Choroid plexus epithelial cell (primary cell): ENCODE measurements at places on chromosomes 1 and 21.

DNA sequence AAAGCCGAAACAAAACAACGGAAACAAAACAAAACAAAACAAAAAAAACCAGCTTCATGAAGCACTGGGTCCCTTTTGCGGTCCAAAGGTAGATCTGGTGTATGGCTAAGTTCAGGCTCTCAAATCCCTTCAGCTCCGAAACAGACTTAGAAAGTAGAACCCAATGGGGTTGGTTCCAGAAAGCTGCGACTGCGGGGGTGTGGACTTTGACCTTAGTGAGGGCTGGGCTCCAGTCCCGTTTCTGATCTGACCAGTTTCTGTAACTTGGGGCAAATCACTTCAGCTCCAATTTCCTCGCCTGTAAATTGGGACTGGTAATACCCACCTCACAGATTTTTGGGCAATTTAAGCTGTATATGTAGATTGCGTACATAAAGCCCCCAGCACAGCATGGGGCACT, 105.2 kb downstream of the ZSCAN20 start:
- DNase-seq = no peak

- no peak for DNase-seq
These were observed 743 bp upstream of the KRTAP10-10 start for GRCh38 chr21:44636209-44637017.

DNA sequence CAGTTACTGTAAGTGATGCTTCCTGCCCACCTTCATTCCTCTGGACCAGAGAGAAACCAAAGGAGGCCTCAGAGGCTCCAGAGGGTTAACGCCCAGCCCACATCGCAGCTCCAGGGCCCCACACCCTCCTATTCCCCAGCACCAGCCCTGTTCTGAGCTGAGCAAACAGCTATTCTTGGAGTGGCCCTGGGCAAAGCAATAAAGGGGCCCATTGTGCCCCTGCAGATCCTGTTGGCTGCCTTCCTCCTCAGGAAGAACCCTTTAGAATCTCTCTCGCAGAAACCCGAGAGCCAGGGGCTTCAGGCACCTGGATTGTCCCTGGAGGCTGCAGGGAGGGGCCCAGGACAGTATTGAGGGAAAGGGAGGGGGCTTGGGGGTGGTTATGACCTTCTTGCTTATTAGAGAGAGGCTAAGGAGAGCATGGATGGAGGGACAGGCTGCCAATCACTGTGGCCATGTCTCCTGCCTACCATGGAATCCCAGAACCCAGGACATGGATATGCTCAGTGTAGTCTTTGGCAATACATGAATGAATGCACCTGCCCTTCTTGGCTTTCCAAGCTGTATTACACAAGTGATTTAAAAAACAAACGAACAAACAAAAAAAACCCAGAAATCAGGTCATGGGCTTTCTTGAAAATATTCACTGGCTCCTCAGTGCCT, 9.2 kb downstream of the PADI2 start:
- DNase-seq = no peak

- DNase-seq = no peak
These were observed 3.4 kb downstream of the FCER1G start for GRCh38 chr1:161218301-161219077.

DNA sequence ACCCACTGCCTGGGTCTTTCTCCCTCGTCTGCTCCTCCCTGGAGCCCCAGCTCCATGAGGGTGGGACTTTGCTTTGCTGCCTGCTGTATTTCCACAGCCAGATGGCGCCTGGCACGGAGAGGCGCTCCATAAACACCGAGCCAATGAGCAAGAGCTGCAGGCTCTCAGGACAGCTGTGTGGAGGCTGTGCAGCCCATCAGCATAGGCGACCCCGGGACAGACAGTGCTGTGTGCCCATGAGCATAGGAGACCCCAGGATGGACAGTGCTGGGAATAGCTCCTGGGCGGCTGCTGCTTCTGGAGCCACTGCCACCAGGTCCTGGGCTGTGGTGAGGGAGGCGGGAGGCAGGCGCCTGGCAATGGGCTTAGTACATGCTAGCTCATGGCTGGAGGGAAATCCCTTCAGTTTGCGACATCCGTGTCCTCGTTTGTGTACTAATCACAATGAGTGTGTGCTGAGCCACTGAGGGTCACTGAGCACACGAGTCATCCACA, 29.2 kb downstream of the CEP104 start:
- peak; percentile 30 for DNase-seq

GRCh38 chr1:58739856-58740466, 40.1 kb upstream of the MYSM1 start:
- DNase-seq = peak; percentile 81

DNA sequence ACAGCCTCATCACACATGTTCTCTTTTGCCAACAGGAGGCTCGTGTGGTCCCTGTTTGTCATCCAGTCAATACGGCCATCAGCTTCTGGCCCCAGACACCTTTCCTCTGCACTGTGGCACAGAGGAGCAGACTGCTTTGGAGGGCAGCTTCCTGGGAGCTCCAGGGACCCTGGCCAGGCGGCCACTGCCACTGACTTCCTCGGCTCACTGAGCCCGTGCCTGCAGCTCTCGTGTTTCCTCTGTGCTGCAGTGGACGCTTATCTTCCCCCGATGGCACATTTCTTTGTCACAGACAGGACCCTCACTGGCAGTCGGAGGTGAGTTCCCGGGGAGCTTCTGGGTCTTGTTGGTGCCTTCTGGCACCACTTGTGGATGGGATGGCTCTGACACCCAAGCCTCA, 67.0 kb upstream of the DIRAS3 start:
- no peak for DNase-seq

DNA sequence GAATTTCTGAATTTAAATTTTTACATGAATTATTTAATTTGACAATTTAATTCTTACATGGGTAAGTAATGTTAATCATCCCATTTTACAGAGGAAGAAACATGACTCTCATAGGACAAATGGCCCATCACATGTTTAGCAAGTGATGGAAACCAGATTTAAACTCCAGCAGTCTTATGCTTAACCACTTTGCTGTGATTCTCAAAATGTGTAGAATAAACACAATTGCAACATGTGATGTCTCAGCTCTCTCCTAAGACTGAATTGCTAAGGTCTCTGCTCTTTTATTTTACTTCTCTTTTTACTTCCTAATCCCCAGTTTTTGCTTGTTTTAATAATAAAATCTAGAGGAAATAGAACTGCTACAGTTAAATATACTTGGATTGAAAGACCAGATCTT, 42.8 kb downstream of the HS2ST1 start:
- DNase-seq = no peak

- DNase-seq = no peak
These were observed 3.6 kb upstream of the TUFT1 start for GRCh38 chr1:151536499-151536898.

- no peak for DNase-seq
These were observed 71.8 kb upstream of the ECE1 start for GRCh38 chr1:21362096-21362495.

DNA sequence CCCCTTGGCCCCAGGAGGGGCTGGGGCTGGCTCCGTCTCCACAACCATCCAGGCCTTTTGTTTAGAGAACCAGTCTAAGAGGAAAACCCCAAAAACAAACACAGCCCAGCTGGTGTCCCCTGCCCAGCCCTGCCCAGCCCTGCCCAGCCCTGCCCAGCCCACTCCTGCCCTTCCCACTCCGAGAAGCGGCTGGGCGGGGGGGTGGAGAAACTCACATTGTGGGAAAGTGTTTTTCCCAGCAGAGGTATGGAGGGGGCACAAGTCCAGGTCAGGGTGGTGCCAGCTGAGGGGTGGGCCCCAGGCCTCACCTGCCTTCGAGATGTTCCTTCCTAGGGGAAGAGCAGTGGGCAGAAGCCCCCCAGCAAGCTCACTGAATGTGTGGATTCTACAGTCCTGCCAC, 10.0 kb upstream of the FAM131C start:
- no peak for DNase-seq

- no peak for DNase-seq
These were observed 26.2 kb downstream of the LEMD1 start for GRCh38 chr1:205395616-205396015.

GRCh38 chr1:90459570-90459969, 257.5 kb downstream of the BARHL2 start:
- DNase-seq = no peak

- peak; percentile 54 for DNase-seq
These were observed 470.6 kb downstream of the PTPRU start for GRCh38 chr1:29706936-29707335.

GRCh38 chr1:19850214-19850613, 32.0 kb upstream of the OTUD3 start:
- no peak for DNase-seq

GRCh38 chr1:184649451-184649888, 105.2 kb downstream of the EDEM3 start:
- no peak for DNase-seq

DNA sequence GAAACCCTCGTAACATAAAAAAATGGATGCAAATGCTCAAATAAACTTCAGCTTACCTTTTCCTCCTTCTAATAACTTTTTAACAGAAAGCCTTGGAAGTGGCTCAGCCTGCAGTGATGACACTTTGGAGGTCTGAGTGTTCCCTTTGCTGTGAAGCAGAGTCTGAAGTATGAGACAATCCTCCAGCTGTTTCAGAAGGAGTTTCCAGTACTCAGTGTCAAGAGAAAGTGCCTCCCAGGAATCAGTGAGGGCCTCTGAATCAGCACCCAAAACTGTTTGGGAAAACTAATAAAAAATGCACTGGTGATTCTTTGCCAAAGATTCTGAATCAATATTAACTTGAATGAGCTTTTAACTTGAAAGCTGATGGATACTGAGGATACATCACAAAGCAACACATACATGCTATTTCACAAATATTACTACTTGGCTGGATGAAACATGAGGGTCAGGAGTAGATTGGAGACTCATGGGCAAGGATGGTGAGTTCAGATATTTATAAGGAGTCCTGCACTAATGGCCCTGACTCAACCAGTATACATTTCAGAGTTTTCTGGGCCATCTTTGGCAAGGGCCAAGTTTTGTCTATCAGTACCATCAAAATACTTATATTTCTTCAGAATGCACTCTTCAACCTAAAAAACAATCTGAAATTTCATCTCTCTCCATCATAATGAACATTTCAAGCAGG, 77.0 kb downstream of the IARS2 start:
- no peak for DNase-seq

DNA sequence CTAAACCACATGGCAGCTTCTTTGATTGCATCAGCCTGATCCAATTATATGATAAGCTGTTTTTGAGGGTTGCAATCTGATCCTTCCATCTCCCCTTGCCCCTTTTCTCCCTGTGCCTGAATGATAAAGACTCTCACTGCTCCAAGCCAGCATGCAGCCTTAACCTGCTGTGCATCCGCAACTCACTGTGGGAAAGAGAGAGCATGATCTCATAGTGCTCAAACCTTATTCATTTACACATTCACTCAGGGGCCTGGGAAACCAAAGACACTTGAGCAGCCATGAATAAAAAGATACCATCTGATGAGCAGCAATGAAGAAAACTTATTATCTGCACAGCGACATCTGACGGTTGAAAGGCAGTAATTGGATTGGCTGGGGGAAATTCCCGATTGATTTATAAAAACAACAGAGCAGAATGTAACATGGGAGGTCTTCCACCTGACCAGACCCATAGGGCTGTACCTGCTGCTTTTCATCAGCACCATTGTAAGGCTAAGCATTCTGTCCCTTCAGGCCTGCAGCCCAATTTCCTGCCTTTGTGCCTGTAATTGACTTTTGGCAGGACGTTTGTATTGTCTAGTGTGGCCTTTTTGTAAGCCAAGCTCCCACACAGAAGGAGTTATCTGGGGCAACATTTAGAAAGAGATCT, 62.5 kb downstream of the KIAA0040 start:
- peak; percentile 48 for DNase-seq

GRCh38 chr1:228393811-228394570, 12.6 kb downstream of the TRIM11 start:
- no peak for DNase-seq

DNA sequence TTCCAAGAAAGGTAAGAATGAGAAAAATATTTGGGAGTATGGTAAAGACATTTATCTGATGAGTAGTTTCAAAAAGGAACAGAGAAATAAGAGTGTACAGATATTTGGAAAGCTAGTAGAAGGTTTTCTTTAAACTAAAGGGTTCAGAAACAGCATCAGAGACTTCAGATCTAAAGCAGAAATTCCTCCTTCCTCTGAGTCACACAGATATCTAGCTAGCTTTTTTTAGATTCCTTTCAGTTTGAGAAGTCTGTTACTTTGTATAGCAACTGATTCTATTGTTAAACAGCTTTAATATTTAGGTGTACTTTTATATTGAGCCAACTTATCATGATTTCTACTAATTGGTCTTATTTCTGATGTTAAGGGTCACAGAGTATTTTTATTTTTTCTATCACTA, 4.7 kb downstream of the AMY2B start:
- DNase-seq = peak; percentile 11

GRCh38 chr1:39737546-39738169, 1.0 kb upstream of the PPIE start:
- DNase-seq = peak; percentile 96

DNA sequence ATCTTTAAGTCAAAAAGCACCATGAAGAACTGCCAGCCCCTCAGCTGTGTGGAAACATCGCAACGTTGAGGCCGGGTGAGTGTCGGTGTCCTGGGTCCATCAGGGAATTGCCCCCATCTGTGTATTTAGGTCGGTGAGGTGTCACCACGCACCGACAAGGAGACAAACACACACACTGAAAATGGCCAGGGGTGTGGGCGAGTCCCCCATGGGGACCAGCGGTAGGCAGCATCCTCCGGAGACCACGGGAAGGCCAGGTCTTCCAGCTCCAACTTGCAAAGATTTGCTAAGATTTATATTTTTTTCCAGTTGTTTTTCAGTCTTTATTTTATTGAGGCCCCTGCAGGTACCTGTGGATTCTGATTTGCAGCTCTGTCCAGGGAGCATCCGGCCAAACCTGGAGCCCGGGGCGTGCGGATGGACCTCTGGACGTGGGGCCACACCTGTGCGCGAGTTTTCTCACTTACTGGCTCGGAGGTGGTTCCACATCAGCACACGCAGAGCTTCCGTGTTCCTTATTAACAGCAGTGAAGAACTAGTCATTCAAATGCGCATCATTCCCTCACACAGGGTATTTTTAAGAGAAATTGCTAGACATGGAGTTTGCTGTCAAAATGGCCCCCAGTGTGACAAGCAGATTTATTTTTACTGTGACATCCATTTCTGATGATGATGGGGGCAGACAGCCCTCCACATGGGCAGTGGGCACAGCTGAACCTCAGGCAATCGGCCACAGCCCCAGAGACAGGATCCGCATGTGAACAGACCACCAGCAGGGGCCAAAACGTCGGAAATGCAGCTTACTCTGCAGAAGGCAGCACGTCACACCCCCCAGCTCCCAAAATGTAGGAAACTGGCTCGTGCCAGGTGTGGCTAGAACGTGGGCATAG, 17.2 kb upstream of the SLC19A1 start:
- no peak for DNase-seq

- DNase-seq = no peak
These were observed 179.3 kb downstream of the ZNF326 start for GRCh38 chr1:90174246-90174645.

DNA sequence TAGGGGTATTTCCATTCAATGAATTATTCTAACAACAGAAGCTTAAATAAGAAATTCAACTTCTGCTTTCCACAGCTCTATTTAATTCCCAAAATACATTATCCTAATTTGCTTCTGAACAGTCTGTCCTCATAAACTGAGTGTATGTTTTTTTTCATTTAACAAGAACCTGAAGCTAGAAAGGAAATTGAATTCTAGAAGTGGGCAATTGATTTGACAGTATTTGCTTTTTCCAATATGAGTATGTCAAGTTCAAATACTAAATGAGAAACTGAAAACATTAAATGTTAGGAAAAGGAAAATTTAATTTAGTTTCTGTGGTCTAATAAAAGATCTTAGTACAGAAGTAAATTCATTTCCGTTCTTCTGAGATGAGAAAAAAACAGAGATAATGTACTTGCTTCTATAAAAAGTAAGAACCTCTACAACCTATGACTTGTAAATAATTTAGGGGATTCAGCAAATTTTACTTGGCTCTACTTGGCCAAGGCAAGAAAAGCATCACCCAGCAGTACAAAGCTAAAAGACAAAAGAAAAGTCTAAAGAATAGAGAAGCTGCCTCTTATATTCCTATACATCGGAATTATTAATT, 31.1 kb downstream of the RAB3GAP2 start:
- DNase-seq = no peak
